ENCODE measurements at places on chromosomes 4 and X.

DNA sequence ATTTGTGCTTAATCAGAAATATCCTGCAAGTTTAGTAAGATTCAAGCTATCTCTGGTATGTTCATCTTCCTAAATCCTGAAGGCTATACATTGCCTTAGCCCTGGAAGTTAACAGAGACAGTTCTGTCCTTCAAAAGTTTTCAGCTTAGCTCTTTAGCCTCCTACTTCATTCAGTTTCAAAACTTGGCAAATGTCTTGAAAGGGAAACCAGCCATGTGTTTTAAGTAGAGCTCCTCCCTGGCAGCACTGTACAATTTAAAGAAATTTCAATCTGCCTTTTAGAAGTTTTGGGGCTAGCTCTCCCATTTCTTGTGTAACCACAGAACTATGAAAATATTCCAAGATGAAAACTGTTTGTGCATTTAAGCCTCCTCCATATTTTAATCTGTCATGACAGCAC, 47.0 kb downstream of the FANCB start:
- DNase-seq, result no peak

DNA sequence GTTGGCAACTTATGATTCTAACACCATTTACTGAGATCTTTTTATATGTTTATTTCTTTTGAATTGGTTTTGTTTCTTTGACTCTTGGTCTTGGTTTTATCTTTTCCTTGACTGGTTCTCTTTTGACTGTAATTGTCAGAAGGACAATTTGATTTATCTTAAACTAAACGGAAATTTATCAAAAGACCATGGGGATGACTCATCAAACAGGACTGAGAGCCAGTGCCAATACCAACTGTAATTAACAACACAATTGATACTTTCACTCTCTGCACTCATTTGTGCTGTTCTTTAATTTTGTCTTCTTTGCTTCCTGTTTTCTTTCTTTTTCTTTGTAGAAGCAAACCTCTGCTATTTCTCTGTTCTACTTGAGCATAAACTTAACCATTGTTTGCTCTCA, 776.8 kb downstream of the CCSER1 start:
- DNase-seq, result no peak

DNA sequence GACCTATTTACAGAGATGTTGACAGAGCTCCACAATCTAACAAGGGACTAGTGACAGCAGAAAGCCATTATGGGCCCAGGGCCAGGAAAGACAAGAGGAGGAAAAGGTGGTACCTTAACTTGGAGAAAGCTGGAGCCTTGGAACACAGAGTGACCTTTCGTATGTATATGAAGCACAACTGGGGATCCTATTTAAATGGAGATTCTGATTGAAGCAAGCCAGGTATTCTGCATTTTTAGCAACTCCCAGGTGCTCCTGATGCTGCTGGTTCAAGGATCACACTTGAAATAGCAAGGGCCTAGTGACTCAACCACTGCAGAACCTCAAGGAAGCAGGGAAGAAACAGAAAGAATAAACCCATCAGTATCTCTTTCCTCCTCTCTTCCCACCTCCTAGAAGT, 99.4 kb downstream of the TMEM47 start:
- no peak for DNase-seq

GRCh38 chrX:19964017-19964710, 26.7 kb downstream of the BCLAF3 start:
- no peak for DNase-seq

GRCh38 chr4:155946486-155946885, 7.2 kb downstream of the CTSO start:
- DNase-seq, result no peak

DNA sequence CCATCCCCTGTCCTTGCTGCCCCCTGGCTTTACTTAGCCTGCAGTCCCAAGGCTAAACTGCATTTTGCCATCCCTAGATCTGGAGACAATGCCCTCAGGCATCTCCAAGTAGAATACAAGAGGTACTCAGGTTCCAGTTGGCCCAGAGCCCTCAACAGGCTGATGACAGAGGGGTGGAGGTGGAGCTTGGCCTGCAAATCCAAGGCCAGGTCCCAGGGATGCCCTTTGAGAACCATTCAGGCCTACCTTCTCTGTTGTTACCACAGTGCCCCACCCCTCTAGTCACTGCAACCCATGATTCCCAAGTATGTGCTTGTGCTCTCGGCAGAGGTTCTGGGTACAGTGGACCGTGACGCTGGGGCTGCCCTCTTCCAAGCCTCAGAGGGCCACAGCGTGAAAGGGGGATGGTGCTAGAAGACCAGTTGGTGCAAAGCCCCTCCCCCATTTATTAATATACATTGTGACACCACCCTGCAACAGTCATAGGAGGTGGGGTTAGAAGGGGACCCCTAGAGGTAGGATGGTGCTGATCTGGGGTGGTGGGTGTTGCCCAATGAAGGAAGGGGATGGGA, 6.4 kb upstream of the UBA1 start:
- DNase-seq, result no peak

- no peak for DNase-seq
These were observed 122.4 kb upstream of the NPY2R start for GRCh38 chr4:155085843-155086530.

GRCh38 chrX:95919605-95920004, 765.0 kb upstream of the DIAPH2 start:
- no peak for DNase-seq

DNA sequence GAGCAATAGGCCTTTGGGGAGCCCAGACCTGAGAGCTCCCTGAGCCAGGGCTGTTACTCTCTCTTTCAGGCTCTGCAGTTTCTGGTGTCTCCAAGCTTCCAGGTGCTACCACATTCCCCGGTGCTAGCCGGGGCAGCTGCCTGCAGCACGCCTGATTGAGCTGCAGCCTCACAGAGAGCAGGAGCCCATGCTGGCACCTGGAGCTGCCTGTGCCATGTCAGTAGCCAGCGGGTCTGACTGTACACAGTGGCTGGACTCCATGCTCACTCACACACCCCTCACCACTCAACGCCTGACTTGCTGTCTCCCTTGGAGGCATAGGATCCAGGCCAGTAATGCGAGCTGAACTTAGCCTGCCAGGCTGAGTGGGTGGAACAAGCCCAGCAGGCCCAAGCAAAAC, 800.4 kb upstream of the AGA start:
- no peak for DNase-seq

GRCh38 chrX:15143825-15144121, 126.1 kb downstream of the ASB9 start:
- DNase-seq, result no peak

GRCh38 chrX:106050054-106050453, 11.5 kb upstream of the SERPINA7 start:
- no peak for DNase-seq

GRCh38 chr4:157983300-157983699, 189.5 kb downstream of the GASK1B start:
- DNase-seq, result no peak

- no peak for DNase-seq
These were observed 146.0 kb upstream of the CPEB2 start for GRCh38 chr4:14856062-14856933.

DNA sequence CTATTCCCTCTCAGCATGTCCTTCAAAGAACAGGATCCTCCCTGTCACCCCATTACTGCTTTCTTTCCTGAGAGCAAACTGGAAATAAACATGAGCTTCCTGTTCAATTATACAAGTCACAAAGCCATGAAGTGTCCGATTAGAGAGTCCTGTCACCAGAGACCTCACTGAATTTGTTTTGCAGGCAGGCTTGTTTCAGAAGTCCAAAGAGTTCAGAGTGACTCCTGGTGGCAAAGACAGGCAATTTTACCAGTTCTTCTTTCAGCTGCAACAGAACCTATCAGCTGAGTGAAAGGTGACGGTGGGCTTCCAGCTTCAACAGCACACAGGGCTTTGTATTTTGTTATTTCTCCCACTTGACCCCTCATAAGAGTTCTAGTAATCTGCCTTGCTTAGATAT, 6.4 kb downstream of the ELK1 start:
- DNase-seq, result peak; percentile 16

- DNase-seq, result peak; percentile 34
These were observed 413 bp downstream of the PDK3 start for GRCh38 chrX:24465532-24465865.

- DNase-seq, result no peak
These were observed 165.1 kb upstream of the ATP6AP2 start for GRCh38 chrX:40415675-40416074.

DNA sequence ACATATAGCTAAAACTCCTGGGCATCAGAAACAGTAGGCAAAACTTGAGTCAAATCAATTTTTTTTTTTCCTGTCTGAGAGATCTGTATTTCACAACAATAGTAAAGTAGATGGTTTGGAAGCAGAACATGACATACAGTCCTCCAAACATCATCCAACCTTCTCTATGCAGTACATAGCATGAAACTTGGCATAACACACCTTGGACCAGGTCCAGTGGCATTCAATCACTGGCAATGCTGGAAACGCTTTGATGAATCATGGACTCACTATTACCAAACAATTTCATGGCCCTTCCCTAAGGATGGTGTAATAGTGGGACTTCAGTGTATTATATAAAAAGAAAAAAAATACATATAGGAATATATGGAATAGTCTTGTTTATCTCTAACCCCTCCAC, 154.6 kb downstream of the FMR1NB start:
- DNase-seq, result no peak

GRCh38 chr4:107187091-107187490, 151.0 kb upstream of the DKK2 start:
- DNase-seq, result no peak

DNA sequence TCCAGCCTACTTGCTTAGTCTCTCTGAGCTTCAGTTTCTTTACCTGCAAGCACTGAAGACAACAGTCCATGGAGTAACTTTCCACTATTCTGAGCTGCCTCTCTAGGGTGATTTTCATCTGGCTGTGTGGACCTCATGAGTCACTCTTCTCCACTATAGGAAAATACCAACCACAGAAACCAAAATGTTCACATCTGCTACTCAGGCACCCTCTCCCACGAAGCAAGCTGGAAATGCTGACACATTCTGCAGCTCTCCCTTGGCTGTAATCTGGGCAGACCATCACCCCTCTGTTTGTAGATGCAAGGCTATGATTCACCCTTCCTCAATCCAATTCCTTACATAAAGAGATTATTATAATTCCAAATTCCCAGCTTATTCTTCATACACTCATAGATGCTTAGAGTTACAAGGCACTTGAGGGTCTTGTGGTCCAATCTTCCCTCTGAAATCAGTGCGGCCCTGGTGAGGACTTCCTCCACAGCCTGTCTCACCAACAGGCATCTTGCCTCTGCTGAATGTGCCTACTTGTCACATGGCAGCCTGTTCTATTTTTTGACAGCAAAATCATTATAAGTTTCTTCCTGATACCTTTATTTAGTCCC, 97.0 kb upstream of the LNX1 start:
- DNase-seq, result no peak

DNA sequence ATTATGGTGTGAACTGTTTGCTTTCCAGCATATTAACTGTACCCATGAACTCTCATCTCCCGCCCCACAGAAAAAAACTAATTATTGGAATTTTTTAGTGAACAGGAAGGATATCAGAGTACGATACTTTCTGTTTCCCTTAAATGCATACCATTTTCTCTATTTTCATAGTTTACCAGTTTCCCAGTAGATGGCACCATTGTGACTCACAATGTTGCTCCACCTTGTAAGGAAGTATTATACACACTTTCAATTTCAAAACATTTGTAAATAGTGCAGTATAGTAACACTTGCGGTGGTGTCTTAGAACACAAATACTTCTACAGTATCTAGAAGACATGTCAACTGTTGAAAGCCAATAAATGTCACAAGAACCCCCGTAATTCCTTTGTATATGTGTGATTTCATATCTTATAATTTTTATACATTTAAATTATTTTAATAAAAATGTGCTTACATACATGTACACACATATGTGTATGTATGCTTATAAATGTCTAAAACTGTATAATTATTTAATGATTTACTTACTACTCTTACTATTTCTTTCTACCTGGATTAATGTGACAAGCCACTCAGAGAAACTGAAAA, 167.3 kb downstream of the SLIT2 start:
- DNase-seq, result peak; percentile 76

DNA sequence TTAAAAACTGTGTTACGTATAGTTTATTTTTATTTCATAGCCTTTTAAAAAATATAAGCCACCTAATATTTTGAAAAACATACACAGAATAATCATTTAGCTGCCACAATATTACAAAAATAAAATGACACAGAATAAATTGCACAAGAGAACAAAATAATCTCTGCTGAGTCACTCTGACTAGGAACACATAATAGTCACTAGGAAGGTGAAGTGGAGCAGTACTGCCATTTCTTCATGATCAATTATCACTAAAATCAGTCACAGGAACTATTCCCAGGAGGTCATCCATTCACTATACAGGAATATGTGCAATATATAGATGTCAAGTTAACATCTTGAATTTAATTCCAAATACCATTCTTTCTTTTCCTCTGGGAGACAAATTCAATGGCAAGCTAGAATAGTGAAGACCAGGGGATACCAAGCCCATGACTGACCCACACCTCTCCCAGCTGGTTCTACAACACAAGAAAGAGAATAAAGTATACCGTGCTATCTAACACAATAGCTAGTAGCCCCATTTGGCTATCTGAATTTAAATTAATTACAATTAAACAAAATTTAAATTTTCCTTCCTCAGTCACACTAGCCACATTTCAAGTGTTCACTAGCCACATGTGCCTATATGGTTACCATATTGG, 5.9 kb downstream of the SMIM43 start:
- no peak for DNase-seq

DNA sequence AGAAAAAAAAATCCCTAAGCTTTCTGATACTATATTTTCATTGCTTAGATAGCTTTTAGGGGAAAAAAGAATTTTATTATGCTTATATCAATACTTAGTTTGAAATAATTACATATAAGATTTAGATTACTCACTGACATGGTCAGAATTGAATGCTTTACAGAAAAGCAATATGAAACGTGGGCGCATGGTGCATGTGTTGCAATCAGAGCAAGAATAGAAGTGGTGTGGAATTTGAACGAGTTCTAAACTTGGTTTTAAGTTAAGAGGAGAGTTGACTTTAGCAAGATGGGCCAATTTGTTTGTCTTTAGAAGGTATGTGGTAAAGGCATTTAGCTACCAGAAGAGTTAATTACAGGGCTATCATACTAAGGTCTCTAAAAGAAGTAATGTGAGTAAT, 21.4 kb downstream of the OCRL start:
- no peak for DNase-seq

DNA sequence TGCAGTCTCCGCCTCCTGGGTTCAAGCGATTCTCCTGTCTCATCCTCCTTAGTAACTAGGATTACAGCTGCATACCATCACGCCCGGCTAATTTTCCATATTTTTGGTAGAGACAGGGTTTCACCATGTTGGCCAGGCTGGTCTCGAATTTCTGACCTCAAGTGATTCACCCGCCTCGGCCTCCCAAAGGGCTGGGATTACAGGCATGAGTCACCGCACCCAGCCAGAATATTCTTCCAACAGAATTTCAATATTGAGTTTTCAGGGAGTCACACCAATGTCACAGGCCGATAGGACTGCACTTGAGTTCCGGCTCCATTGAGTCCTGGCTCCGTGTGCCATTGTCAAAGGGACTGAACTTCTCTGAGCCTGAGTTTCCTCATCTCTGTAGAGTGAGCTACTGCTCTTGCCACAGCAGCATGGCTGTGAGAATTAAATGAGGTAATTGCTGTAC, 82.9 kb downstream of the CLCN4 start:
- no peak for DNase-seq

- DNase-seq, result no peak
These were observed 95.4 kb upstream of the NUDT6 start for GRCh38 chr4:123017636-123018395.
